Left forelimb (tissue), 1 donor: ENCODE measurements at places on chromosomes 12 and 14.

GRCh38 chr12:90010089-90010488 lies 301.5 kb upstream of the ATP2B1 start:
- no peak for DNase-seq

- no peak for DNase-seq
Observed at GRCh38 chr14:88194531-88194930, 128.5 kb downstream of the KCNK10 start.

DNA sequence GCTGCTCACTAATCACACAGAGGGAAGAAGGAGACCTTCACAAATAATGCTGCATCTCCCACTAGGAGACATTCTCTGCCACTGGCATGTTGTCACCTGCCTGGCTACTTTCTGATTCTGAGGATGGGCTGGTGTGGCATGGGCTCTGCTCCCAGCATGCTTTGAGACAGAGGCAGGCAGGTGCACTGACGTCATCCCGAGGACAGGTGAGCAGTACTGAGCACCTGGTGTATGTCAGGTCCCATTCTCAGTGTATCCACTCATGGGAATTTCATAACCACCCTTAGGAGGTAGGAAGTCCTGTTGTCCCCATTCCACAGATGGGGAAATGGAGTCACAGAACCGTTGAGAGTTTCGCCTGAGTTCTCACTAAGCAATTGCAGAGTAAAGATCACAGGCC lies 597.9 kb downstream of the VRK1 start:
- no peak for DNase-seq

GRCh38 chr14:72562300-72562699 lies 331.6 kb downstream of the DPF3 start:
- no peak for DNase-seq

GRCh38 chr12:108717243-108717642 lies 14.1 kb downstream of the CORO1C start:
- no peak for DNase-seq

GRCh38 chr14:26444822-26445221 lies 153.0 kb downstream of the NOVA1 start:
- no peak for DNase-seq

DNA sequence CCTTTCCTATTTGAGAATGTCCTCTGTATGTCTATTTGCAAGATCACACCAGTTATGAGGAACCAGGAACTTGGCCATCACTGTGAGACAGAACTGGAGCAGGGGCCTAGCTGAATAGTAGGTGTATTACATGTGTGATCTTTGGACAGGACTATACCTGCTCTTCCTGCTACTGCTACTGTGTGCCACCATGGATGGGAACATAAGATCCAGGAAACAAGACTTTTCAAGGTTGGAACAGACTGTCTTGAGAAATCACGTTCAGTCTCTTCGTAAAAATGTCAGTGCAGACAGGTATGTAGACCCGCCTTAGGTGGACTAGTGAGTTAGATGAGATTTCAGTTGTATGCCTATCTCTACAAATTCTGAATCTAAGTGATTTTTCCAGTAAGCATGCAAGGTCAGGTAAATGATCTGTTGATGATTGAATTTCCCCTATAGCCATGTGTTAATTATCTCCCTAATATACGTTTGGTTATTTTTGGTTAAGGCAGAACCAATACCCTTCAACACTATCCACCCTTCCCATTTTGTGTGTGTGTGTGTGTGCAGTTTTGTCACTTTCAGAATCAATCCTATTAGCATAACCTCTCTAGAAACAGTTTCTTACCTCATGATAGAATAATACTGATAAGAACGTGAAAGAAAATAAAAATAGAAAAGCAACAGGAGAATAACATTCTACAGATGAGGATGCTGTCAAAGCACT lies 7.1 kb downstream of the A2M start:
- DNase-seq: no peak

DNA sequence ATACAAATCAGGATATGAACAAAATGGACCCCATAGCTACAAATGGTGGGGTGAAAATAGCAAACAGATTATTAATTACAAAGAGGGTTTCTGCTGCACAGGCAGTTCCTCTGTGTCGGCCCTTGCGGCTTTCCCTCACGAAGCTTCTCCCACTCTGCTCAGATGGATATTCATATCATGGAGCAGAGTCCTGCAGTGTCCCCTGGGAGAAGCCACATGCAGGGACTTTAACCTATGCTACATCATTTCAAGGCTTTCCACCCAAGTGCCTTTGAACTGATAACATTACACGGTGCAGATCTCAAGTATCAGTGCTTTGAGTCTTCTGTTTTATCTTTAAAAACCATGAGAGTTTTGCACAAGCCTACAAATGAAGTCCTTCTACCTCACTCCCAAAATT lies 229.1 kb downstream of the PPM1H start:
- DNase-seq: no peak

- DNase-seq: peak; percentile 77
Observed at GRCh38 chr14:98684468-98684867, 587.5 kb downstream of the BCL11B start.

GRCh38 chr14:37721976-37722659 lies 126.7 kb downstream of the TTC6 start:
- DNase-seq: no peak

DNA sequence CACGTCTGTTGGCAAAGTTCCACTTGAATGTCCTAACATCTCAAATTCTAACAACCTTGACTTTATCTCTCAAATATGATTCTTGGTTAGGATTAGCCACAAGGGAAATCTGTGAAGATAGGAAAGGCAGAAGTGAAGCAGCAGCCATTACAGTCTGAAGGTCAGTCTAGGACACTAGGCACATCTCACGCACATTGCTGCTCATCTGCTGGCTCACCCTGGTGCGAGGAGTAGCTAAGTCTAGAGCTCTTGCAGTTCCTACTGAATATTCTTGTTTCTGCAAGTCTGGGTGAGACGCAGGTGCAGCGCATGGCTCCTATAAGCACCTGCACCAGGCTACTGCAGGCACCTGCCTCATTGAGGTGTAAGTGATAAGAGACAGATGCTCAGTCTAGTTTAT lies 6.4 kb upstream of the SLC25A3 start:
- no peak for DNase-seq

DNA sequence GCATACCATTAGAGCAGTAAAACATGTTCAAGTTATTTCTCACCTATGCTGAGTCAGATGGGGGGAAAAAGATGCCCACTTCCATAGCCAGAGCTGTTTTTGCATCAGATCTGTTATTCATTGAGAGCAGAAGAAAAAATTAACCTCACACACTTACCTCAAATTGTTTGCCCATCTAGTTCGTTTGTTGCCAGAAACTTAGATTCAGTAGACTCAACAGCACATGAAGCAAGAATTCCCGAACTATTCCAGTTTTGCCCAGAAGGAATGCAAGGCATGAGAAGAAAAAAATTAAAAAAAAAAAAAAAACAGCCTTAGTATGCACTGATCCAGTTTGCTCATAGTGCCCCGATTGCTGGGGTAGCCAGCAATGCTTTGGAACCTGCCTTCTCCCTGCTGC lies 12.4 kb upstream of the DPF3 start:
- no peak for DNase-seq

DNA sequence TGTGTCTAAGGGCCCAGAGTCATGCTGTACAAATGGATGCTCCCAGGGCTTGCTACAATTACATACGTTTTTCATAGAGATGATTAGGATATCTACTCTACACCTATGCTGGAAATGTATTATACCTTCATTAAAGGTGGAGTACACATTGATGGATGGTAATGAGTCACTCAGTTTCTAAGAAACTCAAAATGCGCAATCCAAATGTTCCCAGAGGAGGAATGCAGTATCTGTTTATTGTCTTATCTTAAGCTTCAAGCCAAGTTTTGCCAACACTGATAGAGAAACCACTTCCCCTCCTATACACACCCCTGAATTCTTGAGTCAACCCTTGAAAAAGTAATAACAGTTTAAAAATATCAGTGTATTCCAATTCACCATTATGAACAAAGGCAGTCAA lies 266.6 kb upstream of the FAR2 start:
- no peak for DNase-seq

DNA sequence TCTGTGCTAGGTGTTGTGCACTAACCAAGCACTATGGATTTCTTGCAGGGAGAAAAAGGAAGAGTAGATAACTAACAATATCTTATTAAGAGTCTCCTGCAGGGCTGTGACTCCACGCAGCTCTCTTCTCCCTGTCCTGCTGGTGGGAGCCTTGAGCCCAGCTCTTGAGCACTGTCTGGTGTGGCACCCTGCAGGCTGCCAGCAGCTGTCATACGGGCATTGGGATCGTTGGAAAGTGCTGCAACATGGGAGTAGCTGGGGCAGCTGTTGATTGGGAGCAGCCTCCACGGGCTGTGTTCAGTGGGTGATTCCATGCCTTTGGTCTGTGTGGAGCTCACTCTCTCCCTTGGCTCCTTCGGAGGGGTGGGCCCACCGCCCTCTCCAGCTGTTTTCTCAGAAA lies 125.3 kb downstream of the FBXL14 start:
- DNase-seq: no peak

- no peak for DNase-seq
Observed at GRCh38 chr12:132672678-132673077, 14.5 kb downstream of the POLE start.
